Stimulated activated CD4-positive, alpha-beta T cell treated with anti-CD3 and anti-CD28 coated beads, Interleukin-1b, Interleukin-23, amount 100 ng/mL, for 1 hour (primary cell): ENCODE measurements at places on chromosomes 7 and 10.

GRCh38 chr10:131726076-131726880 is 174.5 kb upstream of the PPP2R2D start:
- DNase-seq: no peak

DNA sequence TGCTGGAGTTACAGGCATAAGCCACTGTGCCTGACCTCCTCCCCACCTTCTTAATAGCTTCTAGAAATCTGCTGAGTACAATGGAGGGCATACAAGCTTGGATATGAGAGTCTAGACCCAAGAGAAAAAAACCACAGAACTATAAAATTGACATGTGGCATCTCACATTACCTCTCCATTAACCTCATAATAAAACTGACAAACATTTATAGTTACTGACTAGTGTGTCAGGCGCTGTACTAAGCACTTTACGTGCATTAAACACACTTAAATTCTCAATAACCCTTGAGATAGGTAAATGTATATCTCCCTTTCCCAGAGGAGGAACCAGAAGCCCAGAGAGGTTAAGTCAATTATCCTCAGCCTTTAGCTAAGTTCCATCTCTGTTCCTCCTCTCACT is 300.5 kb upstream of the MYO3A start:
- DNase-seq: no peak

DNA sequence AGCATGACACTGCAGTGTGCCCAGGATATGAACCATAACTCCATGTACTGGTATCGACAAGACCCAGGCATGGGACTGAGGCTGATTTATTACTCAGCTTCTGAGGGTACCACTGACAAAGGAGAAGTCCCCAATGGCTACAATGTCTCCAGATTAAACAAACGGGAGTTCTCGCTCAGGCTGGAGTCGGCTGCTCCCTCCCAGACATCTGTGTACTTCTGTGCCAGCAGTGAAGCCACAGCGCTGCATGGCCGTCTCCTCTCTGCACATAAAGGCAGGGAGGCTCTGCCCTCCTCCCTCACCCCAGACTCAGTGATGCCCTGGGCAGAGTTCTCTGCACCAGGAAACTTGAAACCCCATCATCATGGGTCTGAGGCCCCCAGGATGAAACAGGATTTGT is 70.7 kb upstream of the PRSS58 start:
- DNase-seq: no peak

DNA sequence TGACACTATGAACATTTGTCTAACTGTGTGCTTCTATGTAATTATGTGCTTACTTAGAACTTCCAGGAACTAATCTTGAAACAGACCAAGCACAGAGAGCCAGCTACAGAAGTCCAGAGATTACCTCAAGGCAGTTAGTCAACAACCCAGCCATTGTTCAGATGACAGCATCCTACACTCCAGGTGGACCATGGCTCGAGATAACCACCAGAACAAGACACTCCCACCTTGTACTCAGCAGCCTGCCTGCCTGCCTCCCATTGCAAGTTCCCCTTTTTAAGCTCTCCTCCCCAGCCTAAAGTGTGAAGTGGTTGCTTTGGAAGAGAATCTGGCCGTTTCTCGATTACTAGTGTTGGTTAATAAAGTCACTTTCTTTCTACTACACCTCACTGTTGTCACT is 1080.6 kb upstream of the LRRN3 start:
- no peak for DNase-seq

- DNase-seq: no peak
These were observed 11.7 kb downstream of the PLAC9 start for GRCh38 chr10:80144067-80144695.

GRCh38 chr10:33497338-33497737 is 162.9 kb upstream of the NRP1 start:
- no peak for DNase-seq
